ENCODE measurements at places on chromosomes 4 and X.

DNA sequence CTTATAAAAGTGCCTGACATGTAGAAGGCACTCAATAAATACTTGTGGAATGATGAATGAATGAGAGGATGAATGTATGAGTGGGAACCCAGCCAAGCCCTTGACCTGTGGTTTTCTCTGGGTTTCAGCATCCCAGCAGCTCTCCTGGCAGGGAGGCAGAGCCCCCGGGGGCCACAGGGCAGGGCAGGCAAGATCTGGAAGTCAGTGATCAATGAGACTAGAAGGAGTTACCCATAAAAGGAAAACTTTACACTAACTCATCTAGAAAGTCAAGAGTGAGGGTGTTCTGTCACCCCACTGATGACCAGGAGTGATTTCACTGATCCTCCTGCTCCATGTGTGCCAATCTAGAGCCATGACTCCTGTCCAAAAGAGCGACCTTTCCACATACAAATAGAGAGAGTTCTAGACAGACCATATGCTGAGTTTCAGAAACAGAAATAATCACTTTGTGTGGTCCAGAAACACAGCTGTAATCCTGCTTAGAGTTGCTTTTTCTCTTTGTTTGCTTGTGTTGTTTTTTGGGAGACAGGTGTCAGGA, 37.4 kb downstream of the MGARP start:
- no peak for DNase-seq

DNA sequence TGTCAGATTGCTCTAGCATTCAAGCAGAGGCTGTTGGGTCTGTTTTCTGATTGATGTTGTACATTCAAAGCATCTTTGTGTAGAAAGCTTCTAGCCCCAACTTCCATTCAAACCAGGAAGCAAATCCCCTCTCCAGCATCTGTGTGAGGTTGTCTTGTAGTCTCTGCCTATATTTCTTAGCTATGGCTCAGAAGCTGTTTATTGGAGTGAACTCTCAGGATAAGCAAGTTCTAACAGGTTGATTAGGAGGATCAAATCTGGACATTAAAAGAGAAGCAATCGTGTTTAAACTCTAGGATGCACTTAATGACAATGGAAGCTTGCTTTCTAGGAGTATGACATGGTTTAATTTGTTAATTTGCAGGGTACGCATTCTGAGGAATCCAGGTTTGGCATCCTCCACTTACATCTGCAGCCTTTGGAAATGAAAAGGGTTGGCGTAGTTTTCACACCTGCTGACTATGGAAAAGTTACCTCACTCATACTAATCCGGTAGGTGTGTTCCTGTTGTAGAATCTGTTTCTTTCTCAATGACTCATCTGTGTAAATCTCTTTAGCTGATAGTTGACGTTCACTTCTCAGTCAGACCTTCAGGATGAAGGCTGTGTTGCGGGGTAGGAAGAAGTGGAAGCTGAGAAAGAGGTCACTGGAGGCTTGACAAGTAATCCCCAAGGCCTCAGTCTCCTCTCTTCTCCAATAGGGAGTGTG, 88.0 kb upstream of the TLR2 start:
- no peak for DNase-seq

DNA sequence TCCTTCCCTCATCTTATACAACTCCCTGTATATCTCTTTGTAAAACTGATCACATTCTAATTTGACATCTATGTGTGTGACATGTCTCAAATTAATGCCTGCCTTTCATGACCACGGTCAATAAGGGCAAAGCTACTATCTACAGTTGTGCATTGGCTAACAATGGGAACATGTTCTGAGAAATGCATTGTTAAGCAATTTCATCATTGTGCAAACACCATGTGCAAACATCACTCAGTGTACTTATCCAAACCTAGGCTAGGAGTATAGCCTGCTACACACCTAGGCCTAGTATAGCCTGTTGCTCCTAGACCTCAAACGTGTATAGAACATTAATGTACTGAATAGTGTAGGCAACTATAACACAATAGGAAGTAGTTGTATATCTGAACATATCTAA, 95.0 kb downstream of the BANK1 start:
- DNase-seq = no peak

DNA sequence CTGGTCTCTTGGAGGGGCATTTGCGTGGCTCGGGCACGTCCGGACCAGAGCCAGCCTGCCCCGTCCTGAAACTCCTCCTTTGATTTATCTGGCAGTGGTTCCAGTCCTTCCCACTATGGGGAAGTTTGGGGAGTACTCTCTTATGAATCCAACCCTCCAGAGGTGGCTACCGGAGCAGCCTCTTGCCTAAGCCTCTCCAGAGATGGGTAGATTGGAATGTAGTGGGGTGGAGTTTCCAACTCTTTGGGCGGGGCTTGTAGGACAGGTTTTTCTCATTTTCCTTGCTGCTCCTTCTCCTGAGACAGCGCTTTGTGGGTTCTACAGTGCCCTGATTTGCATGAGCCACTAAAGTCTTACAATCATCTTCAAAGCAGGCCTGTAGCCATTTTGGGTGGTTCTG, 60.1 kb upstream of the XAGE1B start:
- no peak for DNase-seq

GRCh38 chr4:48044298-48044697, 27.7 kb downstream of the NIPAL1 start:
- DNase-seq = no peak

- DNase-seq = no peak
Observed at GRCh38 chrX:24480400-24480865, 15.3 kb downstream of the PDK3 start.

DNA sequence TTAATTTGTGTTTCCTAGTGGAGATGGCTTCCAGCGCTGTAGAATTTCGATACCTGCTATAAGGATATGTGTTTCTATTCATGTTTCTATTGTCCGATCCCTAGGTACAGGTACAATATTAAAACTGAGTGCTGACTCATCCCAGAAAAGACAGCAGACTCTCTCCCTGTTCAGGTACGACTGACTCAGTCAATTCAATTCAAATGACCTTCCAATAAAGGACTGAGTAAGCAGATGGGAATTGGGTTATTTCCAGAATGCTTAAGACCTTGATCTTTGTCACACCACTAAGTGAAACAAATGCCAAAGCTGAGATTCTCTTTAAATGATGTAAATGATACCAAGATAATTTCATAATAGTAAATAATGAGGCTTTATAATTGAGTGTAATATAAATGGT, 1596.9 kb downstream of the RPA4 start:
- no peak for DNase-seq

GRCh38 chr4:36006226-36006625, 238.1 kb downstream of the ARAP2 start:
- DNase-seq = no peak

- no peak for DNase-seq
Observed at GRCh38 chrX:17039826-17040225, 93.4 kb downstream of the REPS2 start.

GRCh38 chr4:122833999-122834398, 7.4 kb downstream of the FGF2 start:
- DNase-seq = no peak

DNA sequence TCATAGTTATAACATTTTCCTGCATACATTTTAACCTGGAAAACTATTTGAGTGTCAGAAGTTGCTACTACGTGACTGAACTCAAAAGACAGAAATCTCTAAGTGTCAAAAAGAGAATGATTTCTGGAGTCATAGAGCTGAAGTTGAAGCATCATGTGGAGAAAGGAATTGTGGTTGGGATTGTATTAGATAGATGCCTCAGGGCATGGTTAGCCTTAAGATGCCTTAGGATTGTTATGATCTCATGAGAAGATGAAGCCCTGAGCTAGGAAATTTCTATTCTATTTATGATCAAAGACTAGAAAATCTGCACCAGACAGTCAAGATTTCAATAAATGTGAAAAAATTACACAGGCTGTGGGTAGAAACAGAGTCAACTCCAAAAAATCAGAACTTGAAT, 20.2 kb downstream of the EPGN start:
- no peak for DNase-seq

GRCh38 chr4:16158504-16158852, 67.8 kb downstream of the TAPT1 start:
- DNase-seq = no peak

- no peak for DNase-seq
Observed at GRCh38 chr4:183493246-183493645, 11.6 kb upstream of the ING2 start.

- DNase-seq = no peak
Observed at GRCh38 chrX:153970357-153971123, 1.1 kb downstream of the HCFC1 start.

DNA sequence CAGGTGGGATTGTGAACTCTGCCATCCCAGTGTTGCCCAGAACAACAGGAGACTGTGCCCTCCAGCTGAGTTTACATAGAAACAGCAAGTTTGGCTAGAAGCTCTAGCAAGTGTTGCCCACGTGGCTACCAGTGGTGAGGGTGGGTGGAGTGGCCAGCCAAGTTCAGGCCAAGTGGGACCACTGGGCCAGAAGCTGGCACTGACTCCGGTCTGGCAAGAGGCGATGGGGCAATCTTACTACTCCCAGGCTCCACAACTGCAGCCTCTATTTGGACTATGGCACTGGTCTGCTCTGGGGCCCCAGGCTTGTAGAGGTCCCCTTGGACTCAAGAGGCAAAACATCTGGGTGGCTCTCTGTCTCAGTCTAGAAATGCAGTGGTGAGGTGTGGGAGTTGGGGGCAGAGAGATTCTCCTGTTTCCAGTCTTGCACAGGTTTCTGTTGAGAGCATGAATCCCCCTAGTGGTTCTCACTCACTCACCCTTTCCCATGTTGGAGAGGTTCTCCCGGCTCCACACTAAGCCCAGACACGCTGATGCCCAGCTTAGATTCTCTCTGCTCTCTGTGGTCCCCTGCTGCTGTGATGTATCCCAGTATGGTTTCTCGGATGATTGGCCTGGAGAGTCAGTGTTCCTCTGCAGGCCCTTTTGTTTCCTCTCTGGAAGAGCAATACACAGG, 615.3 kb downstream of the PDHA2 start:
- no peak for DNase-seq

- DNase-seq = no peak
Observed at GRCh38 chr4:4671774-4672349, 130.0 kb upstream of the STX18 start.

- no peak for DNase-seq
Observed at GRCh38 chrX:133852837-133853356, 132.5 kb downstream of the GPC3 start.

DNA sequence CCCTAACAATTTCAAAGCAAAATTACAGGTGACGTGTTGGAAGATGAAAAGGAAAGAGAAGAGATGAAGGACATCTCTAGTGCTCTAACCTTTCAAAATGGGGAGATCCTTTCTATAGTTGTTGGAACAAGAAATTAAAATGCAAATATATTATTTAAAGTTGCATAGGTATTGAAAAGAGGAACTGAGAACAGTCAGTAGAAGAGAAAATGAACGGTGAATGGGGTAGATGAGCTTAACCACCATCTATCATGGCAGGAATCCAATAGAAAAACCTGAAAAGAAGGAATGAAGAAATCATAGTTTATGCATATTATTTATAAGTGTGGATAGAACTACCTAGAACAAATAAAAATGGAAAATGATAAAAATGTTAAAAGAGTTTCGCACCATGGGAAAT, 42.0 kb downstream of the ANXA5 start:
- DNase-seq = no peak

GRCh38 chr4:87865960-87866598, 33.3 kb downstream of the MEPE start:
- no peak for DNase-seq

GRCh38 chr4:71133491-71133890, 140.0 kb downstream of the DCK start:
- no peak for DNase-seq

- DNase-seq = no peak
Observed at GRCh38 chrX:116801943-116802342, 339.2 kb upstream of the CT83 start.

DNA sequence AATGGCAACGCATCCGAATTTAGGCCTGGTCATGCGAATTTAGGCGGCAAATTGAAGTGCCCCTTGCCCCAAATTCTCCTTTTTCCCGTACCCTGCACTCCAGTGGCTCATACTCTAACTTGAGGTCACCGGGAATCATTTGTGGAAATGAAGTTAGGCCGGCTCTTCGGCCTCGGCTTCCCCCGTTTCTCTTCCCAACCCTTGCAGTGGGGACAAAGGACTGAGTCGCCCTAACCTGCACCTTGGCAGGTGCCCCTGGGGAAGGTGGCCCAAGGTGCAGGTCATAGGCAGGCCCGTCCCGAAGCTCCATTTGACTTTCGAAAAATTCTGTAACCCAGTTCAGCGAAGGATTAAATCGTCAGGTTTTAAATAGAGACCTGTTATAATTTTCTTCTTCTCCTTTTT, 811 bp downstream of the SRD5A3 start:
- no peak for DNase-seq

DNA sequence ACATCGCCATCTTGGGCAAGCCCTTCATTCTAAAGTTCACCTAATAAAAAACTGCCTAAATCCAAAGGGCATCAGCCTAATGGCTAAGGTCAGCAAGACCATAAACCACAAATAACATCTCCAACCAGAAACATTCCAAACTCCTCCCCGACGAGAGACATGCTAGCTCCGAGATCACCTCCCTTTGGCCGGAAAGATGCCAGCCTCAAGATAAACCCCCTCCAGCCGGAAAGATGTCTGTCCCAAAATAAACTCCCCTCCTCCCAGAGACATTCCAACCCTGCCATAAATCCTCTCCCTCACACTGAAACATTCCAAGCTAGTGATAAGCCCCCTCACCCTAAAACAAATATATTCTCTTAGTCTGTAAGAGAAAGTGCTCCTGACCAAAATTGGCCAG, 13.3 kb upstream of the DYNLT3 start:
- no peak for DNase-seq

DNA sequence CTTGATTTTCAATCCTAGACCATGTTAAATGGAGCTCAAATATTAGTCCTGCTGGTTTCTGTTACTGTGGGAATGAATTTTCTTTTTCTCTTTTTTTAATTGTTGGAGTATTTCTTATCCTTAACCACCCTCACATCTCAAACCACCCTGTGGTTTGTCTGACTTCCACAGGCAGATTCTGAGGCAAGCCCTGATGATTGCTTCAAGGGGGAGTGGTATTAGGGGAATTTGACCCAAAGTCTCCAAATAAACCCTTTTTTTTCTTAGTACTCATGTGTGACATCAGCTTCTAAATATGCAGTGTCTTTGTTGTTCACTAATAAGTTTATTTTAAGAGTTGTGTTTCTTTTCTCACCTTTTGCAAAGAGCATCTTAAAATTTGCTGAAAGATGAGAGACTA, 810.3 kb downstream of the IL1RAPL1 start:
- no peak for DNase-seq

- DNase-seq = no peak
Observed at GRCh38 chrX:108264376-108264775, 172.8 kb downstream of the ATG4A start.

GRCh38 chr4:56317749-56318148, 69.5 kb downstream of the AASDH start:
- DNase-seq = no peak
